ENCODE measurements at places on chromosomes 7 and 10. TPM values are rescaled to one million over a fixed set of nuclear protein-coding genes. Genes with fewer than 3 reads are reported as not detected.

DNA sequence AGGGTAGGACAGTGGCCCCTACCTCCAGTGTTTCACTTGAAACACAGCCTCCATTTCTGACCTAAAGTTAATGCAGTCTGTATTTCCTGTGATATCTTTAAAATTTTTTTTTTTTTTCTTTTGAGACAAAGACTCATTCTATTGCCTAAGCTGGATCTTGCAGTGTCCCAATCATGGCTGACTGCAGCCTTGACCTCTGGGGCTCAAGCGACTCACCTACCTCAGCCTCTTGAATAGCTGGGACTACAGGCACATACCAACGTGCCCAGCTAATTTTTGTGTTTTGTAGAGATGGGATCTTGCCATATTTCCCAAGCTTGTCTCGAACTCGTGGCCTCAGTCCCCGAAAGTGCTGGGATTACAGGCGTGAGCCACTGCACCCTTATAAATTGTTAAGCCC lies 16.7 kb upstream of the MGAM2 start:
- H3K27me3 ChIP-seq, result peaks cover 17% of the 10 kb centered on the region
- H3K27ac ChIP-seq, result no peak overlapping the region
- DNase-seq, result no peak
- no peak overlapping the region for H3K4me3 ChIP-seq

DNA sequence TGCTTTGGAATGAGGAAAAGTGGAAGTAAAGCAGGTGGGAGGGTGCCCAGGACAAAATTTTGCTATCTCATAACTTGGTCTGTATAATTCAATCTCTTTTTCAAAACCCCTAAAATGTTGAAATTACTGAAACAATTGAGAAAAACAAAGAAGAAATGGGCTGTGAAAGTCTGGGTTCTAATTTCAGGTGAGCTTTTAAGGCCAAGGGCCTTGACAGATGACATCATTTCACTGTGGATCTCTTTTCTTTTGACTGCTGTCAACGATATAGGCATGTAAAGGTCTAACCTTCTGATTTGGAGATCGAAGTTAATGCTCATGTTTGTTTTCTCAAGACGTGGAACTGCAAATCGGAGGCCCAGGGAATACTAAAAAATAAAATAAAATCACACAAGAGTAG lies 127.8 kb downstream of the ITGA8 start:
- H3K27me3 ChIP-seq, result peaks cover 32% of the 10 kb centered on the region
- no peak overlapping the region for H3K27ac ChIP-seq
- DNase-seq, result no peak
- no peaks in the 10 kb centered on the region for H3K36me3 ChIP-seq
- H3K4me3 ChIP-seq, result no peak overlapping the region

The PAPOLB gene
- not detected for total RNA-seq

The SPDYE11 gene
- total RNA-seq, result not detected

DNA sequence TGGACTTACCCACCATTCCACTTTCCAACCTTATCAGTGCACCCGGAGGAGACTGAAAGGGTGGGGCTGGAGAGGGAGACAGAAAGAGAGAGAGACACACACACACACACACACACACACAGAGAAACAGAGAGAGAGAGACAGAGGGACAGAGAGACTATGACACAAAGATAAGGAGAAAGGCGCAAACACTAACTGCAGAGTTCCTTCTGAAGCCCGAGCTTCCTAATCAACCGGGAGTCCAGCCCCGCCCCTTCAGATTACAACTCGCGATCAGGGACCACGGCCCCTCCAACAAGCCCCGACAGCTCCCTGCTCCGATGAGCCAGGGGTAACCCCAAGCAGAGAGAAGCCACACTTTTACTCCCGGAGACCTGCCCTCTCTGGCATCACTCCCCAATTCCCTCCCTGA lies 499 bp downstream of the GAL3ST4 start:
- H3K36me3 ChIP-seq, result peaks cover 5% of the 10 kb centered on the region
- peak overlapping the region; percentile 92 for H3K27ac ChIP-seq
- H3K27me3 ChIP-seq, result peaks cover 10% of the 10 kb centered on the region
- peaks cover 56% of the 10 kb centered on the region for H3K4me1 ChIP-seq
- DNase-seq, result no peak
- H3K4me3 ChIP-seq, result peak overlapping the region; percentile 94

The CALN1 gene
- not detected for total RNA-seq

The SLC13A1 gene
- total RNA-seq, result not detected

DNA sequence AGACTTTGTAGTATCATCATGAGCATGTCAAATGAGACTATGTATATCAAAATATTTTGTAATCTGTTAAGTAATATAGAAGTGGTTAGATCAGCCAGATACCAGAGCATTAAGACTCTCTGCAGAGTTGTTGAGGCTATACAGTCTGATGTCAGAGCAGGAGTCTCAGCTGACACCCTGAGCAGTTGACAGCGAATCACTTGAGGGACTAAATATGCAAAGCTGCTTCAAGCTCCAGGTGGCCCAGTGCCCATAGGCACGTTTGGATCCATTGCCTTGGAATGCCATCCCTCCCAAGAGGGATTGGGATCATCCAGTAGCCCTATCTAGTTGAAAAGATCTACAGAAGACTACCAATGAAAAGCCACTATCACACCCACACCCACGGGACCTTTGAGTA lies 210.2 kb downstream of the TAX1BP1 start:
- no peaks in the 10 kb centered on the region for H3K27me3 ChIP-seq
- peaks cover 26% of the 10 kb centered on the region for H3K4me1 ChIP-seq
- no peak overlapping the region for H3K27ac ChIP-seq
- H3K36me3 ChIP-seq, result peaks cover 14% of the 10 kb centered on the region
- no peak overlapping the region for H3K4me3 ChIP-seq

GRCh38 chr7:21948887-21949540 lies 3.3 kb upstream of the CDCA7L start:
- DNase-seq, result no peak
- H3K27me3 ChIP-seq, result peaks cover 18% of the 10 kb centered on the region
- peaks cover 15% of the 10 kb centered on the region for H3K4me1 ChIP-seq
- H3K36me3 ChIP-seq, result no peaks in the 10 kb centered on the region

GRCh38 chr10:63554657-63555056 lies 33.5 kb downstream of the REEP3 start:
- H3K27me3 ChIP-seq, result no peaks in the 10 kb centered on the region
- peak overlapping the region; percentile 52 for H3K4me3 ChIP-seq
- no peaks in the 10 kb centered on the region for H3K36me3 ChIP-seq
- peak; percentile 12 for DNase-seq
- H3K4me1 ChIP-seq, result peaks cover 23% of the 10 kb centered on the region

- no peaks in the 10 kb centered on the region for H3K36me3 ChIP-seq
- no peak overlapping the region for H3K4me3 ChIP-seq
- H3K27me3 ChIP-seq, result no peaks in the 10 kb centered on the region
- H3K27ac ChIP-seq, result no peak overlapping the region
- DNase-seq, result no peak
These were observed 567.7 kb downstream of the ETV1 start for GRCh38 chr7:13421776-13422175.

GRCh38 chr7:102404005-102404861 lies 8.1 kb downstream of the PRKRIP1 start:
- H3K4me1 ChIP-seq, result peaks cover 10% of the 10 kb centered on the region
- H3K4me3 ChIP-seq, result no peak overlapping the region
- peaks cover 8% of the 10 kb centered on the region for H3K36me3 ChIP-seq
- H3K27me3 ChIP-seq, result no peaks in the 10 kb centered on the region
- H3K27ac ChIP-seq, result peak overlapping the region; percentile 85
- peak; percentile 27 for DNase-seq

The STEAP1B gene
- total RNA-seq, result 0.75 TPM

The PRR15 gene
- not detected for total RNA-seq

The PAXIP1 gene
- total RNA-seq, result 10.5 TPM

GRCh38 chr10:8510471-8510870 lies 456.0 kb downstream of the GATA3 start:
- H3K4me3 ChIP-seq, result no peak overlapping the region
- peaks cover 50% of the 10 kb centered on the region for H3K27me3 ChIP-seq
- no peak overlapping the region for H3K27ac ChIP-seq

The SSC4D gene
- total RNA-seq, result not detected

- peaks cover 9% of the 10 kb centered on the region for H3K4me1 ChIP-seq
- no peaks in the 10 kb centered on the region for H3K27me3 ChIP-seq
- no peak for DNase-seq
- H3K27ac ChIP-seq, result peak overlapping the region; percentile 88
These were observed 20.1 kb downstream of the P4HA1 start for GRCh38 chr10:73076360-73077183.

The IKZF1 gene
- total RNA-seq, result 323 TPM

The CLIP2 gene
- 13.4 TPM for total RNA-seq

The ZNF316 gene
- 39.9 TPM for total RNA-seq

DNA sequence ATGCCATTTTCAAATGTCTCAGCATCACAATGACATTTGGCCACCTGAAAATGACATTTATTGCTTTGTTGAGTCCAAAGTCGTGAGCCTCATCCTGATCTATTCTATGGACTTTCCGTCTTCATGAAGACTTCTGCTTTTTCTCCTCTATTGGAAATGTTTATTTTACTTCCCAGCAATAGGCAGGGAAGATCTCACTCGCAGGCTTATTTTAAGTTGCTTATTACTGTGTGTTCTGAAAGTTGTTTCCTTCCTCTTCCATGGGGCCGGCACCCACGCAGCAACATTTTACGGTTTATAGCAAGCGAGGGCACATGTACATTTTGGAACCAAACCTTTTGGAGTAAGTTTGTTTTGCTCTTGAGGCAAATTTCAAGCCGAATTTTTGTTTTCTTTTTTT lies 221.0 kb upstream of the KLF6 start:
- no peak for DNase-seq
- H3K4me3 ChIP-seq, result no peak overlapping the region
- H3K27ac ChIP-seq, result no peak overlapping the region
- no peaks in the 10 kb centered on the region for H3K36me3 ChIP-seq
- no peaks in the 10 kb centered on the region for H3K27me3 ChIP-seq

DNA sequence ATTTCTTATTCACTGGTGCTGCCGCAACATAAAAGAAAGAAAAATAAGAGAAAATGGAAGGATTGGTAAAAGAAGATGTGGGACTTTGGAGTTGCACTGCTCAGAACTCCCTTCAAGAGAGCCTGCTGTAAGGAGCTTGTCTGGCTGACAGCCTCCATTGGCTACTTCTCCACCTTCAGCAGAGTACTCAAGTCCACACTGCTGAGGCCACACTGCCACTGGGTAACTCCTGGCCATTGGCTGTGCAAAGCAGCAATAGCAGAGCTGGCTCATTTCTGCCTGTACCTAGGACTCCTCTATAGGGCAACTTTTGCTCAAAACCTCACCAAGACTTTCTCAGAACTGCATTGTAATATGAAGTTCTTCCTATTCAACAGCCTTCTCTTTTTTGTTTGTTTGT lies 38.7 kb upstream of the PCLO start:
- H3K4me1 ChIP-seq, result no peaks in the 10 kb centered on the region
- no peak for DNase-seq
- no peaks in the 10 kb centered on the region for H3K36me3 ChIP-seq

The WEE2 gene
- not detected for total RNA-seq

The PDLIM1 gene
- 44.4 TPM for total RNA-seq

DNA sequence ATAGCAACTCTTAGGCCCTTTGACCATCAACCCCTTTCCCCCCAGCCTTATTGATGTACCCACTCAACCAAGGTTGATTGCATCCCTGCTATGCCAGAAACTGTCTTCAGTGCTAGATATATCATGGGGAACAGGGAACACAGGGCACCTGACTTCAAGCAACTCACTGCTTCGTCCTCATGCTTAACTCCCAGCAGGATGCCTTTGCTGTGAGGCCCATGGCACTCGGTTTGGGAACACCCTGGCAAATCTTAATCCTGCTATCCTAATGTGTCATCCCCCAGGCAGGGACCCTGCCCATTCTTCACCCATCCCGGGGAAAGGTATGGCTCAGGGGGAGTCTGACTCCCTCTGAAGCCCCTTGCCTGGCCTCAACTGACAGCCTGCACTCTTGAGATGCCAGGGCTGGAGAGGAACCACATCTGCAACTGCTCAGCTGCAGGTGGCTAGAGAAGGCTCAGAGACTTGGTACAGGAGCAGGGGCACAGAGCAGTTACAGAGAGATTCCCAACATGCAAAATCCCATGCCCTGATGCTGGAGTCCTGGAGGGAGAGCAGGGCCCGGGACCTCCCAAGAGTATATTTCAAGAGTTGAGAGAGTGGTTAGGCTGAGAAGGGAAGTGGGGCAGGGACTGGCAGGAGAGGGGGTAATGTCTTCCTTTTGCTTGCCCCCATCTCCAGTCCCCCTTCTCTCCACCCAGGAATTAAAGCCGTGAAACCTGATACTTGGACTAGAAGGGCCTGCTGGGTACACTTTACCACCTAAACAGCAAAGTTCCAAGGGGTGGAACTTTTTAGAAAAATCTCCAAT lies 2.4 kb upstream of the UNC5B start:
- peaks cover 74% of the 10 kb centered on the region for H3K27me3 ChIP-seq
- no peak overlapping the region for H3K4me3 ChIP-seq
- no peak overlapping the region for H3K27ac ChIP-seq
- peaks cover 6% of the 10 kb centered on the region for H3K36me3 ChIP-seq

The GIMAP6 gene
- total RNA-seq, result 25.5 TPM

DNA sequence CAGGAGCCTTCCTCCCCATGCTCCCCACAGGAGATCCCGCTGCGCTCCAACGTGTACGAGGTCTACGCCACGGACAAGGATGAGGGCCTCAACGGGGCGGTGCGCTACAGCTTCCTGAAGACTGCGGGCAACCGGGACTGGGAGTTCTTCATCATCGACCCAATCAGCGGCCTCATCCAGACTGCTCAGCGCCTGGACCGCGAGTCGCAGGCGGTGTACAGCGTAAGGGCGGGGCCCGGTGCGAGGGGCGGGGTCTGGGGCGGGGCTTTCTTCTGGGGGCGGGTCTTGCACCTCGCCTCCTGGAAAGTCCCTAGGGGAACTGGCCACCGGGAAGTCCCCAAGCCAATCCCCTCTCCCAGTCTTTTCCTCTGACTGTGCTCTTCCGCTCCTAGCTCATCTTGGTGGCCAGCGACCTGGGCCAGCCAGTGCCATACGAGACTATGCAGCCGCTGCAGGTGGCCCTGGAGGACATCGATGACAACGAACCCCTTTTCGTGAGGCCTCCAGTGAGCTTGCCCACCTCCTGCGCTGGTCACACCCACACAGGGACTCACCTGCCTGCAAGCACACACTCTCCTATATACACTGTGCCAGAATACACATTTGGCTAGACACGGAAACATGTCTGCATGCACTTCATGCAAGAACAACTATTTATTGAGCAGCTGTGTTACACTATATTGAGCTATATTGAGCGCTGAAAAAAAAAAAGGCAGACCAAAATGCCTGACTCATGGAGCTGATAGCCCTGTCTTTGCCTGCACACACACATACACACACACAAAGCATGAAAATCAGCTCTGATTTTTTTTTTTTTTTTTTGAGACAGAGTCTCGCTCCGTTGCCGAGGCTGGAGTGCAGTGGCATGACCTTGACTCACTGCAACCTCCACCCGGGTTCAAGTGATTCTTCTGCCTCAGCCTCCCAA lies 32.7 kb upstream of the VSIR start:
- peaks cover 4% of the 10 kb centered on the region for H3K36me3 ChIP-seq
- H3K27me3 ChIP-seq, result no peaks in the 10 kb centered on the region
- no peak overlapping the region for H3K27ac ChIP-seq
- H3K4me3 ChIP-seq, result peak overlapping the region; percentile 25

DNA sequence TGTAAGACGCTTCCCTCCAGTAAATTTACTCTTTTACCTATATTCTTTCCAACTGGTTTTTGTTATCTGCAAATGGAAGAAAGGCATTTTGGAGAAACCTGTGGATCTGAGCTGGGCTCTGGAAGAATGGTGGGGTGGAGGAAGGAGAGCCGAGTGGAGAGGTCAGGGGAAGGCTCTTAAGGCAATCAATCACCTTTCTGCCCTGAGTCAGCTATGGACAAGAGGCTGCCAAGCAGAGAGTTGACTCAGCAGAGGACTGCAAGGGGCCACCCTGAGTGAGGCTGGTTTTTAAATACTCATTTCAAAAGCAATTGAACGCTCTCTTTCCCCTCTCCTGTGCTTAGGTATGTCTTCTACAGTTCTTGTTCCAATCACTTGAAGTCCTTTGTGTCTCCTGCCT lies 81.8 kb downstream of the SPAG6 start:
- H3K27ac ChIP-seq, result no peak overlapping the region
- no peak for DNase-seq
- peaks cover 2% of the 10 kb centered on the region for H3K36me3 ChIP-seq
- H3K27me3 ChIP-seq, result peaks cover 37% of the 10 kb centered on the region
